ENCODE measurements at places on chromosomes 13 and 19. TPM values are rescaled to one million over a fixed set of nuclear protein-coding genes. Genes with fewer than 3 reads are reported as not detected.
A peak's percentile ranks its signal among the peaks of the same experiment; 100 is the strongest.

The ZNF577 gene
- 5.4 TPM for total RNA-seq

The ZNF610 gene
- 0.16 TPM for total RNA-seq

The LILRB4 gene
- total RNA-seq = 0.47 TPM

The TMEM272 gene
- 1.3 TPM for total RNA-seq

The TGFB1 gene
- 408 TPM for total RNA-seq

The CGB7 gene
- not detected for total RNA-seq

The ASF1B gene
- 1.9 TPM for total RNA-seq

The KRTDAP gene
- not detected for total RNA-seq

The ZNF506 gene
- 50.6 TPM for total RNA-seq

The CYP4F8 gene
- total RNA-seq = not detected

The NOVA2 gene
- not detected for total RNA-seq

The PSG6 gene
- not detected for total RNA-seq

The LILRB5 gene
- 0.20 TPM for total RNA-seq

DNA sequence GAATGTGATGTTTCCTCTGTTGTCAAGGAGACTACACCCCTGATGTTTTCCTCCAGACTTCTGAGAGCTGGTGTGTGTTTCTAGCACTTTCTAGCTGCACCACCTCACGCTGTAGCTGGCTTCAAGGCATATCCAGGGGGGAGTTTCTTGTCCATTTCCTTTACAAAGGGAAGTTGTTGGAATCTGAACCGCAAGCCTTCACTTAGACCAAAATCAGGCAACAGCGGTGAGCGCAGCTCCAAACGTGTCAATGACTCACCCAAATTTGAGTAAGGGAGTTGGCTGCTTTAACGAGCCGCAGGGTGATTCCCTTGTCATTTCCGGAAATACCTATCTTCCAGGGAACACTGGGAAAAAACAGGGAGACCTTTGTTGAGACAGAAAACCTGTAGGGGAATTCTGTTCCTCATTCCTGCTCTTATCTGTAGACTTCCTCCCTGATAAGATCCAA lies 2.5 kb downstream of the LDLR start:
- peak; percentile 40 for DNase-seq

DNA sequence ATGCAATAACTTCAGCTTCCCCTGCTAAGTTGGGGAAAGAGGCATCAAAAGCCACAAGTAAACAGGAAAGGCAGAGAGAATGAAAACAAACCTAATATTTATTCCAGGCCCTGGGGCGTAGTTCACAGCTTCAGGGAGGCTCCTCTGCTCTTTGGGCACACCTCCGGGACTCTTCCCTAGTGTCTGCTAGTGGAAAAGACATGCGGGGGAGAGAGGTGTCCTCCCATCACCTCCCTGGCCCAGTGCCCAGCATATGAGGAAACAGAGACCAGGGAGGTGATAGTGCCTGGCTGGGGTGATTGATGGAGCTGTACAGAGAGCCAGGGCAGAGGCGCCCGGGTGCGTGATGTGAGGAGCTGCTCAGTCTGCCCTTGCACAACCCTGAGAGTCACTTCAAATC lies 71.0 kb downstream of the RASL11A start:
- DNase-seq = no peak

- DNase-seq = no peak
Measured at GRCh38 chr13:97005625-97006262, 11.5 kb upstream of the OXGR1 start.

DNA sequence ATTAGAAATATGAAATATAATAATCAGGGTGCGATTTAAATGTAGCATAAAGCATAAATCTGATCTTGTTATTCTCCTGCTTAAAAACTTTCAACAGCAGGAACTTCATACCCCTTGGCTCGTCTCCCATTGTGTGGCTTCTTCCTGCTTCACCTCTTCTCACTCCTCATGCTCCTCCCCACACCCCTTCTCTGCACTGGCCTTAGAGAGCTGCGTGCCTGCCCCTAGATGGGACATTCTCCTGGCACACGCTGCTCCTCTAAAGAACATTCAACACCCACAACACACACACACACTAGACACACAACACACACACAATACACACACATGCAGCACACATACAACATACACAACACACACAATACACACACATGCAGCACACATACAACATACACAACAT lies 104.6 kb upstream of the RAP2A start:
- DNase-seq = no peak

DNA sequence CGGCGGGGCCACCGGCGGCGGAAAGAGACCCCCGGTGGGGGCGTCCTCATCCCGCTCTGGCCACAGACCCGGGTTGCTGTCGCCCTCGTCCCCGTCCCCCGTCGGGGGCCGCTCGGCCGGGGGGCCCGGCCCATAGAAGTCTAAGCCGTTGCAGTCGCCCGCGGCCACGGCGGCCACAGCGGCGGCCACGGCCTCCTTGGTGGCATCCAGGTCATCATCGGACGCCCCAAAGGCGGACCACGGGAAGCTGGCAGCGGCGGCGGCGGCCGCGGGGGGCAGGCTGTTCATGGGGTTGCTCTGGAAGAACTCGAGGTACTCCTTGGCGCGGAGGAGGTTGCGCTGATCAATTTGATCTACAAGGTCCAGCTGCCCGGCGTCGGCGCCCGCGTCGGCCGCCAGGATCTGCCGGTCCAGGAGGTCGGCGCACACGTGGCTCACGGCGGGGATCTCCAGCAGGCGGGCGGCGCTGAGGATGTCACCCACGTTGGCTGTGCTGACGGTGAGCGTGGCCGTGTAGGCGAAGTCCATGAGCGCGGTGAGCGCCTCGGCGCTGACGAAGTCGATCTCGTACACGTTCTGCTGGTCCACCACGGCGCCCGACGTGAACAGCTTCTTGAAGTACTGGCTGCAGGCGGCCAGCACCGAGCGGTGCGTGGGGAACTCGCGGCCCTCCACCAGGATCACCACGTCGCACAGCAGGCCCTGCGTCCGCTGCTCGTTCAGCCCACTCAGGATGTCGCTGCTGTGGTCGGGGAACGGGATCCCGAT lies 12.1 kb downstream of the ZBTB7A start:
- no peak for DNase-seq

DNA sequence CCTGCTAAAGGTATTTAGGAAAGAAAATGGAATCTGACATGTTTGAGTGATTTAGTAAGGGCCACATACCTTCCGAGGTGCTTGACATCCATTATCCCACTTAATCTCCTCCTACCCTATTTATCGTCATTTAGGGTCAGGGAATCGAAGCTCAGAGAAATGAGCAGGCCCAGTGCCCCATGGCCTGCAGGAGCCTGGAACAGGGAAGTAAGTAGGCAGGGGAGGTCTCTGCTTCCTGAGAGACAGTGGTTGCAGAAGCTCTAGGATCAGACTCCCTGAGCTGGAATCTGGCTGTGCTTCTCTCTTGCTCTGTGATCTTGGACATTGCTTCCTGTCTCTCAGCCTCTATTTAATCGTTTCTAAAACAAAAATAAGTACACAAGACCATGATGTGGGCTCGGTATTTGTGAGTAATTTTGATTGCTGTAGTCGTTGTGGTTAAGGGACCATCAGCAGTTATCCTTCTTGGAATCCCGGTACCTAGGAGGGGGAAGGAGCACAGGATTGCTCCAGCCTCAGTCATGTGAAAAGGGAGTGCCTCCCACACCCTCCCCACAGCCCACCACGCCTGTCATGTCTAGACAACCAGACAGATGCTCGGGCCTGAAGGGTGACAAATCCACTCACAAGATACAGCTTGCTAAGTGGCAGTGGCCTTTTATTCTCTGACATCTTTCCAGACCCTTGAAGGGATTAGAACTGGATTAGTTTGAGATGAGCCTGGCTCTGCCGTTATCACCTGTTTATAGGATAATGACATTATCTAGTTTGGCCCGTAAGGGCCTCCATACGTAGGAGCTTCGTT lies 169.2 kb upstream of the TSHZ3 start:
- no peak for DNase-seq

DNA sequence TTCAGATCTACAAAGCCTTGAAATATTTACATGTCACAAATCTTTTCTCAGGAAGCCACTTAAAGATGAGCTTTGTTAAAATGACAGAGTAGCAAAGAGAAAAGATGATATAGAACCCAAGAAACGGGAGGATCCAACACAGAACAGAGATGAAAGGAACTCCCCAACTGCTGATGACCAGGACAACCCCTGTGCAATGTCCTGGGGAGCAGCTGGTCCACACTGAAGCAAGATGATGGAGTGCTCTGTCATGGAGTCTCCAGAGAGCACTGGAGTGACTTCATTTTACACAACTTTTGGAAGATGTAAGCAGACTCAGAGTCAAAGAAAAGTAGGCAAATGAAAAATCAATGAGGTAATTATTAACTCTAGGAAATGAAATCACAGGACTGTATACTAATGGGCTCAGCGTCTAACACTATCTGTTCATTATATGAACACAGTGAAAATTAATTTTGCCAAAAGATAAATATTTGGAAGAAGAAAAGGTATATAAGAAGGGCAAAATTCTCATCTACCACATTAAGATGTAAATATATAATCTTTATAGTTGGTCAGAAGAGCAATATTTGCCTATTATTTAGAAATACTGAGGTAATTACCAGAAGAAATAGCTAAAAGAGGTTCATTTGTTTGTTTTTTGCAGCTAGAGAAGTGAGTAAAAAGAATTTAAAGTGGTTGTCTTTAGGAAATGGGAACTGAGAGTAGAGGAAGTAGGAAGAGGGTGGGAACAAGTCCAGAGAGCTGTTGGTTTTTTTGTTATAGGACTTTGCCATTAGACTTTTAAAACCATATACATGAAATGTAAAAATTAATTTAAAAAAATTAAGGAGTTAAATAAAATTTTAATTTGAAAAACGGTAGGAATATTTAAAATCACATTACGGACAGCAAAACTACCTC lies 30.5 kb downstream of the MTRF1 start:
- no peak for DNase-seq

DNA sequence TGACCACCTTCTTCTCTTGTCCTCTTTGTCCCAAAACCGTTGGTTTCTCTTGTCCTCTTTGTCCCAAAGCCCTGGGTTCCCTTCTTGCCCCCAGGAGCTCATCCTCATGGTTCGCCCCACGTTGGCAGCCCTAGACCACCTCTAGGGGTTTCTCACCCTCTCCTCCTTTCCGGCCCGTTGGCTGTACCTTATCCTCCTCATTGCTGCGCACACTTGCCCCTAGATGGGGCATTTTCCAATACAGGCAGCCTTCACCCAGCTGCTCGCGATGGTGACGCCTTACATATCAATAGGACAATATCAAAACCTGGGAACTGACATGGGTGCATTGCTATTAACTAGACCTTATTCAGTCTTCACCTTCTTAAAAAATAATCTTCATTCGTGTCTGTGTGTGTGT lies 86.5 kb downstream of the IPO5 start:
- no peak for DNase-seq

GRCh38 chr13:70964124-70964523 lies 855.9 kb upstream of the KLHL1 start:
- DNase-seq = no peak

- no peak for DNase-seq
Measured at GRCh38 chr19:56751078-56751489, 79.5 kb upstream of the ZNF835 start.

- DNase-seq = no peak
Measured at GRCh38 chr13:75685239-75685697, 49.1 kb downstream of the LMO7 start.

DNA sequence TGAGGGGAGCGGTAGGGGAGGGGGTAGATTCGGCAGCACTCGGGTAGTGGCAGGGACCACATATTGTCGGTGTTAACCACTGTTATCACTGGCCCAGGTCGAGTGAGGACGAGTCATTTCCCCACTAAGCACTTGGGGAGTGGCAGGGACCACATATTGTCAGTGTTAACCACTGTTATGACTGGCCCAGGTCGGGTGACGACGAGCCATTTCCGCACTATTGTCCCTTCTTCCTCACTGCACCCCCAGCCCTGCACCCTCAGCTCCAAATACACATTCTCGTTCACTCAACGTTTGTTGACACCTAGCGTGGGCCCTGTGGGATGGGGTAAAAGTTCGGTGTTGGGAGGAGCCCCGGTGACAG lies 467 bp upstream of the CLN5 start:
- DNase-seq = peak; percentile 70

DNA sequence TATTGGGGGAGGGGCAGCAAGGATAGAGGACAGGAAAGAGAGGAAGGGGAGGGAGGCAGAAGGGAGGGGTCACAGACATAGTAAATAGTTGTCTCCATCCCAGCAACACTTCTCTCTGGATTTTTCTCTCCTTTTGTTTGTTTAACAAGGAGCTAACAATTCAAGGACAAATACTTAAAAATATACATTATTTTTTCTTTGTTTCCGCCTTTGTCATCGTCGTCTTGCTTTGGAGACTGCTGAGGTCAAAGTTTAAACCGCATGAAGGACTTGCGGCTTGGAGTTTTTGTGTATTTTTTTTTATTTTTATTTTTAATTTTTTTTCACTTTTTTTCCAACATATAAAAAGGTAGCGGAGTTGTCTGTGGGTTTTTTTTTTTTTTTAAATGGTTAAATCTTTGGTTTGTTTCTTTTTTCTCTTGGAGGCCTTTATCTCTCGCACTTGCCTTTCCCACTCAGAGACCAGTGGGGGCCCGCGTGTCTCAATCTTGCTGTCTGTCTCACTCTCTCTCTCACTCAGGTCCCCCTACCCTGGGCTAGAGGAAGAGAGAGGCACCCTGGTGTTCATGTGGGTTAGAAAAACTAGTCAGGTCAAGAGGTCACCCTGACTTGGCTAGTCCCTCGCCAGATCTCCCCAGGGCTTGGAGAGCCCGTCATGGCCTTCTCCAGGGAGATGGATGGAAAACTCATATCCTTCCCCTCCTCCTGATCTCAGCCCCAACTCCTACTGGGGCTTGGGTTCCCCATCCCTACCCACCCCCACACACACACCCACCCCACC lies 11.0 kb downstream of the ZNF574 start:
- DNase-seq = no peak

GRCh38 chr19:28498404-28498976 lies 714.5 kb downstream of the UQCRFS1 start:
- DNase-seq = no peak

GRCh38 chr13:80141123-80141849 lies 199.6 kb downstream of the SPRY2 start:
- no peak for DNase-seq

DNA sequence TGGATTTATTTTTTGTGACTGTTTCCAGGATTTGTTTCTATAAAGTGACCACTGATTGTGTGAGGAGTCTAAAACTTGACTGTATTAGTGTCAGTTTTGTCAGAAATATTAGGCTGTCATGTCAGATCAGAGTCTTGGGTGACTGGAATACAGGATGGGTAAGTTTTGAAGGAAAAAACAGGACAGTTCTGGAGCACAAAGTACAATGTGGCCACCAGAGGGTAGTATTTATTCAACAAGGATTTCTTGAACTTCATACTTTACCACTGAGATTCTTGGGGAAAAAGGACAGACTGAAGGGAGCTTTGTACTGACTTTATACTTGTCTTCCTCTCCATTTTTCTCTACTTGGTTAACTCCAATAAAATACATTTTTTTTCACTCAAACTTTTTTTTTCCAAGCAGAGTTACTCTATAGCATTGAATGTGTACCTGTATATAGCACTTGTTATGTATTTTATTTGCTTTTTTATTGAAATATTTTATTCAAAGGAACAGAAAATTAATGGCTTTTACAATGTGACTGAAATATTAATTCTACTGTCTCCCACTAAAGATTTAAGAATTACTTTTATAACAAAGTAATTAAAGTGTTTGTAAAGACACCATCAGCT lies 51.1 kb downstream of the LMO7 start:
- DNase-seq = no peak

Data from T-helper 17 cell (primary cell).